NCI-H1417 treated with DMSO at 0.1 percent for 48 hours (cell line): ENCODE measurements at places on chromosomes 7 and 10.

- no peak for DNase-seq
Measured at GRCh38 chr10:132583456-132583855, 45.9 kb downstream of the INPP5A start.

- DNase-seq, result no peak
Measured at GRCh38 chr10:96619796-96620773, 33.3 kb upstream of the TM9SF3 start.

DNA sequence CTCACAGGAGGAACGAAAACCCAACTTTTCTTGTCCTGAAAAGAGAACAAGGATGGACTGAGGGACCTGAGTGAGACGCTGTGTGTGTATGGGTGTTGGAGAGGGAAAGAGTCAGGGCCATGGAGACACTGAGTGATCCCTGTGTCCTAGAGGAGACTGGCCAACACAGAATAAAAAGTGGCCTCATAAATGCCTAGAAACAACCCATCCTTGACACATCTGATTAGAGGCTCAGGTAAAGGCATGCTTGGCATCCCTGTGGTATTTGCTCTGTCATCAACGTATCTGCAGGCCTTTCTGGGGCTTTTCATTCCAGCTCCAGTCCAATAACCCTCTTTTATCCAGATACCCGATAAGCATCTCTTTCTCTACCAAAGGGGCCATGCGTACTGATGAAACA is 86.3 kb downstream of the FGFR2 start:
- DNase-seq, result no peak

GRCh38 chr7:123916240-123916724 is 8.8 kb upstream of the SPAM1 start:
- DNase-seq, result no peak

GRCh38 chr7:92076509-92076908 is 57.8 kb downstream of the CYP51A1 start:
- no peak for DNase-seq

- no peak for DNase-seq
Measured at GRCh38 chr10:45428611-45429510, 54.8 kb downstream of the ALOX5 start.

DNA sequence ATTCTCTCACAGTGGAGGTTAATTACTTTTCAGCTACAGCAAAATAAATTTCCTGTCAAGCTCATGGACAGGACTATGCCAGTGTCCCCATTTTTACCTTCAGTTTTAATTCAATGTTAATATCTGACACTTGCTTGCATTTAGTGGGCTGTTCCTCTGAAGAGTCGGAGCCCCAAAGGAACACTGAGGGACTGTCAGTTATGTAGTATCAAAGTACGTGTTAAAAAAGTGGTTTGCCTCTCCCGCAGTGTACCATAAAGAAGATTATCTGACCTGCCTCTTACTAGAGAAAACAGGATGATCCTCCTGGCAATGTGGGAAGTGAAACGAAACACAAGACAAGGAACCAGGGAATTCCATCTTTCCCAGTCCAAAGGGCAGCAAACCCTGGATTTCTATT is 1010.9 kb upstream of the PHF14 start:
- no peak for DNase-seq
